ENCODE measurements at places on chromosomes 3 and 15.

- no peak for DNase-seq
Measured at GRCh38 chr15:60932051-60932915, 296.8 kb downstream of the RORA start.

GRCh38 chr3:14784087-14784681 is 34.6 kb upstream of the FGD5 start:
- DNase-seq: no peak

DNA sequence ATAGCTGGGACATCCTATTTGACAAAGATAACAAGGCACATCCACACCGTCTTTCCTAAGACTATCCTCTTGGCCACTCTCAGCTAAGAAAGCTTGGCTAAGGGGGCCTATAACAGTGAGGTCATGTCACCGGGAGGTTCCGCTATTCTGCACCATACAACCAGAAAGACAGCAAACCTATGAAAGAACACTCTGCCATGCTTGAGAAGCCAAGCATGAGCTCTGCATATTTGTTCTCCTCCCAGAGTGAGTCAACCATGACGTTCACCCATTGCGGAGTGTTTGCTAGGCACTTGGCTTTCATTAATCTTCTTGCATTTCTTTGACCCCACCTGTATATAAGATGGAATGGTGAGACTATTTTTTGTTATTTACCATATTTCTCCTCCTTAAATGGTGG is 141.2 kb downstream of the GMNC start:
- no peak for DNase-seq

- DNase-seq: no peak
Measured at GRCh38 chr3:59450946-59451763, 401.3 kb upstream of the CFAP20DC start.

- DNase-seq: no peak
Measured at GRCh38 chr15:84702961-84703482, 12.9 kb downstream of the SEC11A start.

GRCh38 chr3:47315069-47315647 is 32.4 kb downstream of the KLHL18 start:
- no peak for DNase-seq

DNA sequence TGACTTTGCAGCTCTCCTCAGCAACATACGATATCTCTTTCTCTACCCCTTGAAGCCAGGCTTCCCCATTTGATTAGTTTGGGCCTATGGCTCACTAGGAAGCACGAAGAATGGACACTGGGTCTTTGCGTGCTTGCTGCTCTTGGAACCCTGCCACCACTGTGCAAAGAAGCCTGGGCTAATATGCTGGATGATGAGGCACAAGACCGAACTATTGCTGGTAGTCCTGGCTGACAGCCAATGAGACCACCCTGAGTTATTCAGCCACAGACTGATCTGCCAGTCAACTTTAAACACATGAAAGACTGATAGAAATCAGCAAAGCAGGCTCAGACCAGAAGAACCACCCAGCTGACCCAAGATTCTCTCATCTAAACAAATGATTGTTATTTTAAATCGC is 250.3 kb downstream of the CBLB start:
- no peak for DNase-seq

GRCh38 chr15:95845862-95846515 is 484.5 kb upstream of the NR2F2 start:
- DNase-seq: no peak

DNA sequence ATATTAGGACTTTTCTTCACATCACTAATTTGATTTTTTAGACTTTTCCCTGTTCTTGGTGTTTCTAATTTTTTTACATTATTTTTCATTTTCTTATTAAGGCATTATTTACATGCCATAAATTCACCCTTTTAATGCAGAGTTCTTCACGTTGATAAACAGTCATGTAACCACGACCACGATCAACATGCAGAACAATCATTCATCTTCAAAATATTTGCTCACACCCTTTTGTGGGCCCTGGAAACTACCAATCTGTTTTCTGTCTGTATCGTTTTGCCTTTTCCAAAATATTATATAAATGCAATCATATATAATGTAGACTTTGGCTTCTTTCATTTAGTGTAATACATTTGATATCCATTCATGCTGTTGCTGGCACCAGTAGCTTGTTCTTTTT is 48.7 kb downstream of the ARRDC4 start:
- DNase-seq: no peak

DNA sequence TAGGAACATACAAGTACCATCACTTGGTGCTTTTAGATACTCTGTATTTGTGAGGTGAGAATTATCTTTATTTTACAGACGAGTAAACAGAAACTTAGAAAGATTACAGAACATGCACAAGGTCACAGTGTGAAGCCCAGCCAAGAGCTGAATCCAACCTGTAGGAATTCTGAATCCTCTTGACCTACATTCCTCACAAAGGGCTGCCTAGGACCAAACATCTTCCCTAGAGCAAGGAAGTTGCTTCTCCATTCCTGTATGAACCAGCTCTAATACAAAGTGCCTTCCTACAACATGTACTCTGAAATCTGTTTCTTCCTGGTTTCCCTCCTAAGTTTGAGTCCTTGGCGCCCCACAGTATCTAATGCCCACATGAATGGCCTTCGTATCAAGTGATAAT is 2.9 kb downstream of the HDGFL3 start:
- no peak for DNase-seq

DNA sequence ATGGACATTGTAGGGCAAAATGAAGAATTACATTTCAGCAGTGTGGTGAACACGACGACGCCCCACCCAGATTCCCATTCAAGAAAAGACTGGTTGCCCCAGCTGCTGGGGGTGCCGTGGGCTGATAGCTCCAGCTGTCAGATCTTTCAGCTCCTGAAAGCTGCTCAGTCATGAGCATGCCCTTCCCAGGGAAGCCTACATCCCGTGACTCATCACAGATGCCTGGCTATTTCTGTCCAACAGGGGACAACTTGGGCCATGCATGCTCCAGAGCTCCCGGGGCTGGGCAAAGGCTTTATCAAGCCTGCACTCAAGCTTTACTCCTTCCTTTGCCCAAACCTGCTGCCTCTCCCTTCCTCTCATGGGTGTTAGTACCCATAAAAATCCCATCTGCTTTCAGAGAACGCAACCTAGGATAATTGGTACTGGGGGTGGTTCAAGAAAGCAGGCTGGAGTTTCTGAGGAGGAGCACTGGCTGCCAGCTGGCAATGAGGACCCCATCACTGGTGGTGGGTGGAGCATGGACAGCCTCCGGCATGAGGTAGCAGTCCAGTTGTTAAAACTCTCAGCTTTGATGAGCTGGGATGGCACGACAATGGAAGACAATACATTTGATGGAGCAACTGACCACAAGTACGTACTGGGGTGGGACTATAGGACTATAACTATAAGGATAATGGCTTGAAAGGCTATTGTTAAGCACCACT is 16.4 kb upstream of the ST8SIA2 start:
- no peak for DNase-seq

- no peak for DNase-seq
Measured at GRCh38 chr15:63994073-63994600, 52.1 kb downstream of the DAPK2 start.

- DNase-seq: no peak
Measured at GRCh38 chr3:98326945-98327344, 26.7 kb upstream of the OR5K4 start.

GRCh38 chr3:136535906-136536305 is 216.3 kb downstream of the STAG1 start:
- DNase-seq: no peak

- no peak for DNase-seq
Measured at GRCh38 chr3:63400246-63400860, 122.2 kb downstream of the SYNPR start.

GRCh38 chr15:60611592-60612346 is 132.8 kb upstream of the ICE2 start:
- DNase-seq: no peak

- DNase-seq: no peak
Measured at GRCh38 chr3:10169000-10169496, 4.3 kb downstream of the IRAK2 start.

DNA sequence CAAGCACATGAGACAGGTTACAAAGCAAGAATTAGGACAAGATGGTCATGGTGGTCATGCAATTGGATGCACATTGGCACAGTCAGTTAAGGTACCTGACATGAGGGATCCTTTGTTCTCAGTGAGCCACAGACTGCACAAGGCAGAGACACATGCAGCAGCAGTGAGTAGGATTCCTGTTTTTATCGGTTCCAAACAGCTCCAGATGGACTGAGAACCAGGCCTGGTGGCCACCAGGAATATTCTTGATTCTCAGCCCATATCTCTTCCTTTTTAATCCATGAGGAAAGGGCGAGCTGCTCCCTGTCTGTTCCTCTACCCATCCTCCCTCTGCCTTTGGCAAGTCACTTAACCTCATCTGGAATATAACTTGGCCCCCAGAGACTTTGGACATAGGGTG is 410.8 kb downstream of the GAP43 start:
- no peak for DNase-seq

GRCh38 chr3:123741041-123741511 is 143.1 kb downstream of the MYLK start:
- no peak for DNase-seq

- no peak for DNase-seq
Measured at GRCh38 chr15:80523746-80524145, 119.6 kb downstream of the ARNT2 start.

DNA sequence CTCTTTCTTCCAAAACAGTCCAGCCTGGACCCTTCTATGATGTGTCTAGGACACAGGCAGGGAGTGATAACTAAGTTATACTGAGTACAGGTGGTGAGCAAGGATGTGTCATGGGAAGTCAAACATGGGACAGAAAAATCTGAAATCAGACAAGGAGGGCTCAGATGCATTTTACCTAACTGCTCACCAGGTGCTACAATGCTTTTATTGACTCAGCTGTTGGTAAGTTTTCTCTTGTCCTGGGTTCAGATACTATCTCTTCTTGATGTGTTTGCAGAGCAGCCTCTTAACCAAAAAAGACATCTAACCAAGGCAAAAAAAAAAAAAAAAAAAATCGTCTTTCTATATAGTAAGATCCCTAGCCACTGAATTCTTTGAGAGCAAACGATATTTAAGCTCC is 378.6 kb downstream of the VPS13C start:
- DNase-seq: no peak

DNA sequence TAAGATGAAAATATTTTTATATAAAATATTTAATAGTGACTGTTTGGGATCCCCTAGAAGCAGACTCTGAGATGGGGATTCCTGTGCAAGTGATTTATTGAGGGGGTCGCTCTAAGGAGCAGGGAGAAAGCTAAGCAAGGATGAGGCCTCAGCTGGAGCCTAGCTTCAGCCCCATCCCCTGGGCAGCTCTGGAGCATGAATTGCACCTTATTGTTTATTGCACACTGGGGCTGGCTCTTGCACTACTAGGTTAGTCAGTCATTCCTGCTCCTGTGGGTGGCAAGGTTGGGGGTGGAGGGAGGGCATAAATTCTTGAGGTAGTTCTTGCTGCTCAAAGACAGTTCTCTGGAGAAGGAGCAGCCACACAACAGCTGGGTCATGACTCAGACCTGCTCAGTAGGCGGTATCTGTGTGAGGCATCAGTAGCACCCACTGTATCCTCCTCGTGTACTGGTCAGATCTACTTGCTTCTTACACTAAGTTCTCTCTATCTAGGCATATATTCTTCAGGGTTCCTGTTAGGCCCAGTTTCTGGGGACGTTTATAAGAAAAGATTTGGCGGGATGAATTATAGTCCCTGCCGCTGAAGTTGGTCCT is 27.2 kb upstream of the TNFSF10 start:
- DNase-seq: no peak

- no peak for DNase-seq
Measured at GRCh38 chr3:74621581-74621980, 7.1 kb upstream of the CNTN3 start.

DNA sequence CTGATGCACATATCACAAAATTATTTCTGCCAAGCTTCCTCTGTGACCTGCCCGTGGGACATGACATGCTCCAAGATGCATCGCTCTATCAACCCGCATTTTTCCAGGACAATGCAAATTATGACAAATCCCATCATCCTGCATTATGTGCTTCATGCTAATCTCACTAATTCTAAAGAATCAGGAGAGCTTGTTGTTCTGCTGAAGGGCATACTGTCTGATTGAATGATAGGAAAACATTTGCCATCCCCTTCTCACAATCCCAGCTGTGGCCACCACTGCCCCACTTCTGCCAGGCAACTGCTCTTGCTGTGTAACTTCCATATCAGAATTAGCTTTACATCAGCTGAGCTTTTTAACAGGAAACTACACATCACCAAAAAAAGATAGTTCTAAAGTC is 203.5 kb upstream of the NANOGP8 start:
- no peak for DNase-seq

GRCh38 chr15:57556040-57556439 is 35.7 kb upstream of the MYZAP start:
- no peak for DNase-seq

GRCh38 chr3:174548841-174549623 is 310.1 kb upstream of the NAALADL2 start:
- DNase-seq: no peak

GRCh38 chr3:59605318-59605717 is 555.5 kb upstream of the CFAP20DC start:
- no peak for DNase-seq

DNA sequence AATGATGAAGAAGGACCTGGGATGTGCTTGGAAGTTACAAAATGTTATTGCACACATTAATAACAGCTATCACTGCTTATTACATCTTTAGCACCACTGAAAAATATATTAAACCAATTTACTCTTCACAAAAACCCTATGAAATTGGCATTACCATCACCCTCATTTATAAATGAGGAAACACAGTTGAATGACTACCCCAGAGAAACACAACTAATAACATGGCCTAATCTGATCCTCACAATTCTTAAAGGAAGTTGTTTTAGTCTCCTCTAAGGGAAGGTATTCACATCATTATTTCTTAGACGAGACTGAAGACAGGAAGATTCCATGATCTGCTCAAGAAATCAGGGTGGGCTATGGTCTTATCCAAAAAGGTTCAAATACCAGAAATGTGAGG is 35.9 kb downstream of the INO80 start:
- no peak for DNase-seq

Measured in NCI-H1417 treated with DMSO at 0.1 percent for 48 hours (cell line).